ENCODE measurements at places on chromosomes 3 and 15.
A peak's percentile ranks its signal among the peaks of the same experiment; 100 is the strongest.

DNA sequence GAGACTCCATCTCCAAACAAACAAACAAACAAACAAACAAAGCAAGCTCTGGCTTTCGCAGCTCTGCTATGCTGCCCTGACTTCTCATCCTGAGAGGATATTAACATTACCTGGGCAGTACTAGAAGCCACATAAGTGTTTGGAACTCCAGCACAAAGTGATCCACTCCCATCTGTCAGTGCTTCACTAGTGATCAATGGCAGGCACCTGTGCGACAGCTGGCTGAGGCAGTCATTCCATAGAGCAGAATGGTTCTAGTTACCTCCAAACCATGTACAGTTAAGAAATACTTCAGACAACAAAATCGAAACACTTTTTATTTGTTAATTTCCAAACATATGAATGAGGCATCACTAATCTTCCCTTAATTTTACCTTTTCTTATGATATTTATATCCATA lies 2.8 kb upstream of the MB21D2 start:
- DNase-seq, result no peak

- DNase-seq, result no peak
Observed at GRCh38 chr15:70586241-70586640, 177.1 kb downstream of the UACA start.

DNA sequence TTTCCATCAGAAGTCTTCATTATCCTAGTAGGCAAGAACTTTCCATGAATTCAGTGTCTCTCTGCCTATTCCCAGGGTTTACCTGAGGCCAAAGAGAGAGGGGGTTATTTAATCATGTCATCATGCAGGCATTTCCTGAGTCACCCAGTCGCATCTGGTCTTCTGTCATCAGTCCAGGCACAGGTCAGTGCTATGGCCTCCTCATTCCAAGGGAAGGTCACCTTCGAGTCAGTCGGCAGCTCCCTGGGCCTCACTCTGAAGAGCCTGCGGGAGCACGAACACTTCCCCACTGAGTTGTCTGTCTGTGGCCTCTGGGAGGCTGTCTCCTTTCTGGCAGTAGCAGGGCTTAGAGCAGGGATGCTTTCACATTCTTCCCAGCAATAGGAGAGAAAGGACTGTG lies 26.2 kb upstream of the LRTM1 start:
- no peak for DNase-seq

- DNase-seq, result no peak
Observed at GRCh38 chr15:101070502-101071273, 151.5 kb downstream of the LRRK1 start.

- no peak for DNase-seq
Observed at GRCh38 chr3:43971486-43971885, 270.2 kb upstream of the TOPAZ1 start.

DNA sequence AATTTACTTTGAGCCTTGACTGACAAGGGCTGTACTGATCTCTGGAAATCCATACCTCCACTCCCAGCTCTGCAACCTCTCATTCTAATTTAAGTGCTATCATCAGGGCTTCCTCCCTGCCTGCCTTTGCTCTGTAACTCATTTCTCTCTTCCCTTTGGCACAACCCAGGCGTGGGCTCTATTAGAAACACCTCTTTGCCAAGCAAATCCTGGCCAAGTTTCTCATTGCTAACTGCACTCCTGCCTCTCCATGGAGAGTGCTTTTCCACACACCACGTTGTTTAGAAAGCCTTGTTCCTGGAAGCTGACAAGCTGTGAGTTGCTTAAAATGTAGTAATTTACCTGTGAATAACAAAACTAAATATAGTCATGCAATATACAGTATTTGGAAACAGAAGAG lies 20.1 kb upstream of the FSTL1 start:
- DNase-seq, result peak; percentile 53

- no peak for DNase-seq
Observed at GRCh38 chr15:25738171-25738965, 124.8 kb downstream of the ATP10A start.

DNA sequence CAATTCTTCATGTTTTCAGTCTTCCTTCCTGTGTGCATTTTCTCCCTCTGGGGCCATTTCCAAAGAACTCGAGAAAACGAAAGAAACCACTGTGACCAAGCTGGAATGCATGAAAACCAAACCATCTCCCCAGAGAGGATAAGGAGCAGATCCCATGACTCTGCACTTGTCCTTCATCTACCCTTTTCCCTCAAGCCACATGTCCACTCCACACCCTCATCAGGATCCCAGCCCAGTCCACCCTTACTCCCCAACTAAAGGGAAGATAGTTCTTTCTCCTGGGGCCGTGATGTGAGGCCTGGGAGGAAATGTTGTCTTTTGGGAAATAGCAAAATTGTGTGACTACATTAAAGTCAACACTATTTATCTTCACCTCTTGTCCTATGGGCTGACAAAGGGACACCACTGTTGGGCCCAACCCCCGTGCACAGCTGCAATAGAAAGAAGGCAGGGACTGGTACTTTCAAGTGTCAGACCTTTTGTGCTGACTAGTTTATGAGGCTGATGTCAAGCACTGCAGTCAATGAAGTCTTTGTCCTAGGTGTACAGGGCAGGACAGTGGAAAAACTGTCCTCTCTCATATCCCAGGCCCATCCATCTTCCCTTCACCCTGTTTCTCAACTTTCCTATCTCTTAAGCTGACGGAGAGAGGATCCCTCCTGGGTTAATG lies 487.1 kb upstream of the NR2F2 start:
- DNase-seq, result no peak

GRCh38 chr3:195467641-195468390 lies 25.0 kb upstream of the ACAP2 start:
- no peak for DNase-seq

- no peak for DNase-seq
Observed at GRCh38 chr3:146640955-146641867, 36.1 kb upstream of the PLSCR5 start.

- DNase-seq, result peak; percentile 20
Observed at GRCh38 chr15:43370310-43370974, 401 bp downstream of the ZSCAN29 start.

DNA sequence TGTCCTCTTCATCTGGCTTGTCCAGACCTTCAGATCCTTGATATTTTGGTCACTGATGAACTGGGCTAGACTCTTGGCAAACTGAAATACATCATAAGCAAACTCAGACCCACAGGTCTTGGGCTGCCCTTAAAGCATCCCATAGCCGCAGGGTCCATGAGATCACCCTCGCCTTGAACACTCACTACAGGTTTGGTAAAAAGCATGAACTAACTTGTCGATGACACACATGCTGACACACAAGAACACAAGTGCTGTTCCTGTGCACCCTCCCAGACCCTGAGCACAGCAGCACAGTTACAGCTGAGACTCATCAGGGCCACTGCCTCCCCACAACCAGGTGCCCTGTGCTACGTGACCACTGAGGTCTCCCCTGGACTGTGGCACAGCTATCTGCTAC lies 21.0 kb downstream of the PFKFB4 start:
- no peak for DNase-seq

GRCh38 chr3:24937228-24937627 lies 442.6 kb upstream of the THRB start:
- DNase-seq, result no peak

GRCh38 chr15:59312205-59312604 lies 60.5 kb downstream of the MYO1E start:
- no peak for DNase-seq

DNA sequence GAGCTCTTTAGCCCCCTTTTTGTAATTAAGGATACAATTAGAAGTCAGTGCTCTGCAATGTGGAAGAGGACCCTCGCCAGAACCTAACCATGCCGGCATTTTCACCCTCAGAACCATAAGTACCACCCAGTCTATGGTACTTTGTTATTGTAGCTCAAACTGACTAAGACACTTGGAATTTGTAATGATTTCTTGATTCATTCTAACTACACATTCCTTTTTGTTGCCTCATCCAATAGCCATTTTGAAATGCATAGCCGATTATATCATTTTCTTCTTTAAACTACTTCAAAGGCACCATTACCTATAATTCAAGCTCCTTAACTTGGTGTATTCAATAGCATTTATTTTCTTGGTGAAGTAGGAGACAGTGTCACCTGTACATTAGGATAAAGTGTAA lies 61.4 kb downstream of the GLB1 start:
- DNase-seq, result no peak

DNA sequence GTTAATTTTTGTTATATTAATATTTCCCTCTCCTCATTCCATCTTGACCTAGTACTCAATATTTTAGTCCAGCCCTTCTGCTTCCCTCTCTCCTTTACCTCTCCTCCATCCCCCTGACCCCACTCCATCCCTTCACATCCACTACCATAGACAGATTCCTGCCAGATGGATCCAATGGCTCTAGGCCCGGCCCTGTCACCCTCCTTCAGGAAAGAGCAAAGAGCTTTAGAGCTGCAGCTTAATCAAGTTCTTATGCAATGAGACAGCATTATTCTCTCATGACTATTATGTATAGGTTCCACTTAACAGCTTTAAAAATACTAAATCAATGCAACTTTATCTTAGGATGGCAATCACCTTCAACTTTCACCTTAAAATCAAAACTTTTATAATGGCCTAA lies 200.7 kb upstream of the TTC14 start:
- DNase-seq, result no peak

- no peak for DNase-seq
Observed at GRCh38 chr3:45105855-45106671, 40.1 kb downstream of the CDCP1 start.

DNA sequence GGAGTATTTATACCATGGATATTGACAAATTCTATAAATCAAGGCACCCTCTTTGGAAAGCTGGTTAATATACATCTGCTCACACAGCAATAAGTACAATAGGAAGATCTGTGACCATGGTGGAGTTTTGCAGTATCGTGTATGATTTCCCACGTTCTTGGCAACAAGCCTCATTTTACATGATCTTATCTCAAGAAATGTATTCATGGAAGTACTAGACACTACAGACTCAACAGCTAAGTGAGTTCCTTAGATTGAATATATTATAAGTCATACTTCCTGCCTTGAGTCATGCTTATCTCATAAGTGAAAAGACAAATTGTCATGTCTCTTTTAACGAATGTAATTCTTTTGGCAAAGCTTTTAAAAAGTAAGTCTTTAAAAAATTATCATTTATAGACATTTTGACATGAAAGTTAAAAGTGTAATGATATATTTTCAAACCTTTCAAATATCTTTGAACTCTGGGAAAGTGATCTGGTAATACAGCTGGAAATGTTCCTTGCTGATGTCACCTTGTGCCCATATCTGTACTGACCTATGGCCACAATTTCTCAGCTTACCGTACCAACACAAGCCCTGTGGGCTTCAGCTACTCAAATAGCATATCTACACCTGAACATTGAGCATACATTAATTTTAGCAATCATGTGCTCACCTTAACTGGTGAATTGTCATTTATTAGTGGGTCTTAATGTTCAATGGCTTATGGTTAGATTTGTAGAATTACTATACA lies 130.3 kb upstream of the TMC3 start:
- no peak for DNase-seq

- no peak for DNase-seq
Observed at GRCh38 chr3:81364411-81364810, 397.0 kb downstream of the GBE1 start.

DNA sequence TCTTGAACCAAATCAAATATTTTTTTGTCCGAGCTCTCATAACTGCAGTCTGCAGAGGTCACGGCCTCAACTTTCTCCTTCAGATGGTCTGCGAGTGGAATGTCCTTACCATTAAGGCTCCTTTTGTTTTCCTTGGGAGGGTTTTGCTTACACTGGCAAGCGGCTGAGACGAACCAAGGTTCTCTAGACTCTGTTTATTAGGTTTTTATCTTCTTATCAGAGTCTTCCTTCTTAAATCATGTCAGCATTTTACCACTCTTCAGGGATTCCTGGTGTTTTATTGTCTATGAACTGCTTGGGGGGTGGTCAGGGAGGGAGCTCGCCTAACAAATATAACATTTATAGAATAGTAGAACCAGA lies 773.7 kb upstream of the NR2F2 start:
- no peak for DNase-seq

- no peak for DNase-seq
Observed at GRCh38 chr15:74827614-74828013, 1.2 kb downstream of the CPLX3 start.

- DNase-seq, result no peak
Observed at GRCh38 chr3:165502707-165503106, 306.5 kb upstream of the SLITRK3 start.

DNA sequence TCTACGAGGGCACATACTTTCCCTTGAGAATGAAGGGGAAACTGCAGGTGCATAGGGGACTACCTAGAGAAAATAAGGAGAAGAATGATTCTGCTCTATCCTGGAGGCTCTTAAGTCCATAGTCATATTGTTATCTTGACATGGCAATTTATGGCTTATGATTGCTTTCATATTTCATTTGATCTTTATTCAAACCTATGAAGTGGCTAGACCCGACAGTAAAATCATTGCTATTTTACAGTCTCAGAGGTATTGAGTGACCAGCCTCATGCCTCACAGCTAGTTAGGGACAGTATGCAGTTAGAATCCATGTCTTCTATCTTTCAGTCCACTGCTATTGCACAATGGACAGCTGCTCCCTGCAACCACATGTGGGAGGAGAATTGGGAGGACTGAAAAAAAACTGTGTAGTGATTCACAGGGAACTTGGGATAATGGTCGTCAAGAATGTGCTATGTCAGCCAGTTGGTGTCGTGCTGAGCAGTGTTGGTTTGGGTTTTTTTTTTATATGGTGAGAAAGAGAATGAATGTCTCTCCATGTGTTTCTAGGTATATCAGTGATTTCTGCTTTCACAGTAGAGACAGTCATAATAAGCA lies 63.2 kb upstream of the SPPL2A start:
- DNase-seq, result peak; percentile 28

- no peak for DNase-seq
Observed at GRCh38 chr3:171444001-171444690, 16.1 kb downstream of the TNIK start.

DNA sequence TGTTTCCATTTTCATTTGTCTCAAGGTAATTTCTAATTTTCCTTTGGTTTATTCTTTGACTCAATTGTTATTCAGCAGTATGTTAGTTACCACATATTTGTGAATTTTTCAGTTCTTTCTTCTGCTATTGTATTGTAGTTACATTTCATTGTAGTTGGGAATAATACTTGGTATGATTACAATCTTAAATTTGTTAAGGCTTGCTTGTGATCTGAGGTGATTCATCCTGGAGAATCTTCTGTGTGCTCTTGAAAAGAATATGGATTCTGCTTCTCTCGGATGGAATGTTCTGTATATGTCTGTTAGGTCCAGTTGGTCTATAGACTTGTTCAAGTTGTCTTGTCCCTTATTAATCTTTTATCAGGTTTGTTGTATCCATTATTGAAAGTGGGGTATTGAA lies 63.4 kb upstream of the VEPH1 start:
- no peak for DNase-seq

GRCh38 chr15:90765531-90765930 lies 48.4 kb downstream of the BLM start:
- no peak for DNase-seq

GRCh38 chr3:194397757-194398312 lies 1.2 kb downstream of the GP5 start:
- DNase-seq, result no peak
